GM18507 (cell line): ENCODE measurements at places on chromosomes 1 and 21.

DNA sequence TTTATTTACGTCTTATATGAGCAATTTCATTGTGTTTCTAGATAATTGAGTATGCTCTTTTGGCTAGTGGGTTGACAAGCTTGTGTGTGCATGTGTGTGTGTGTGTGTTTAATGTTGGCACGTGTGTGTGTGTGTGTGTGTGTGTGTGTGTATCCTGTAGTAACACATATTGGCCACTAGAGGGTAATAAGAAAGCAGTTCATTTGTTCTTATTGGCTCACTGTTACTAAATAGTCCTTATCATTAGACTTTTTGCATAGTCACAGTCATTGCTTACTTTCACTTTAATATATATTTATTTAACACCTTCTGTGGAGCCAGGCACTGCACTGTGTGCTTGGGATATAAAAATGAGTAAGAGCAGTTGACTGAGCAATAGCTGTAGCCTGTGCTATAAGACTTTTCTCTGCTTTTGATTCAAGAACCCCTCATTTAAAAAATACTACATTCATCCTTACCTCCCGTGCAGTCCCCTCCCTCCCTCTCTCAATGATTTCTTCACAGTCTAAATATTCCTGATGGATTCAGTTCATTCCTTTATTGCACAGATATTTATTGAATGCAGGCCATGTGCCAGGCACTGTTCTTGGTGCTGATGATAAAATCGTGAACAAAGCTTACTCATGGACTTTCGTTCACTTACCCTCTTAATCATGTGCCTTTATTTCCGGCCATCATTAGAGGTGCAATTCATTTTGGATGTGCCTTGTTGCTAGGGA lies 96.7 kb downstream of the DYRK1A start:
- no peak for DNase-seq

DNA sequence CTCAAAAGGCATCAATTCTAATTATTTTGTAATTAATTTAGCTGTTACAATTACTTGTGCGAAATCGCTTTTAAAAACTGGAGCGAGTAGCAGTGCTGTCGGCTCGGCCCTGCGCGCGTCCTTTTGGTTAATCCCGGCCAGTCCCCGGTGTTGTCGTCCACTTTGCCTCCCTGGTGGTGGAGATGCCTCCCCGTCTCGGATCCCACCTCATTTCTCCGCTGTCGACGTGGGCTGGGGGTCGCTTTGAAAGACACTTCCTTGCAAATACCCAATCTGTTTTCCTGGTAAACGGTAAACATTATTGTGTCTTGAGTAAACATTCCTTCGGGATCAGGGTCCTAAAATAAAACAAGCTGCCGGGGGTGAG lies 3.7 kb downstream of the FOXD3 start:
- DNase-seq = no peak

DNA sequence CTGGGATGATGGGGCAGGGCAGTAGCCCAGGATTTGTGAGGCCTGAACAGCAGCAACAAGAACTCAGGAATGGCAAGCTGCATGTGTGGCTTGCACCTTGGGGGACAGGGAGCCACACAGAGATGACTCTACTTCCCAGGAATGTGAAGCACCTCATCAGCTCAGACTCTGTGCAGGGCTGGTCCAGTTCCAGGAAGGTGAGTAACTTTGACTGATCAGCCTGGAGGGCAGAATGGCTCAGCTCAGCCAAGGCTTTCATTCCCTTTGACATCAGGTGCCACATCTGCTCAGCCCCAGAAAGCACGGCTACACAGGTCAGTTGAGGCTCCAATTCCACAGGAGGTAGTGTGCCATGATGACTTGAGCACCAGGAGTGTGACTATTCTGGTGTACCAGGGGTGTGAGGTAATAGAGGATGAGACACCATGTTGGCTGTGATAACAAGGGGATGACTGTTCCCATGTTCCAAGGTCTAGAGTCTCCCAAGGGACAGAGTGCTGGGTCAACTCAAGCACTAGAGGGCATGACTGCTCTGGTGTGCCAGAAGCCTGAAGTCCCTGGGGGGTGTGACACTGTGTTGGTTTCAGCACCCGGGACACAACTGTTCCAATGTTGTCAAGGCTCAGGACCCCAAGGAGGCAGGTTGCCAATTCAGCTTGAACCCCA lies 625.8 kb upstream of the ADGRL2 start:
- no peak for DNase-seq

DNA sequence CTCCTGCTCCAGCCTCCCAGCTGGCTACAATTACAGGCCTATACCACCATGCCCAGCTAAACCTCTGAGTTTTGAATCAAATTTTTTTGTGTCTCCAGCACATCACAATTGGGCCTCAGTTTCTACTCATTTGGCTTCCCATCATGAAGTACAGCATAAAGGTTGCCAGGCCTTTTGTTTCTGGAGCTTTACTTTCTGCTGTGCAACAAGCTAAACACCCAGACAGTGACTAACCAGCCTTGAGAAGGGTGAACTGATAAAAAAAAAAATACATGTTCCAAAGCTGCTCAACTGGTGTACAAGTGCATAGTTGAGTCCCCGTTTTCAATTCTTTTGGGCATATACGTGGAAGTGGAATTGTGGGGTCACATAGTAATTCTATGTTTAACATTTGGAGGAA lies 25.1 kb downstream of the TIAM1 start:
- DNase-seq = no peak

DNA sequence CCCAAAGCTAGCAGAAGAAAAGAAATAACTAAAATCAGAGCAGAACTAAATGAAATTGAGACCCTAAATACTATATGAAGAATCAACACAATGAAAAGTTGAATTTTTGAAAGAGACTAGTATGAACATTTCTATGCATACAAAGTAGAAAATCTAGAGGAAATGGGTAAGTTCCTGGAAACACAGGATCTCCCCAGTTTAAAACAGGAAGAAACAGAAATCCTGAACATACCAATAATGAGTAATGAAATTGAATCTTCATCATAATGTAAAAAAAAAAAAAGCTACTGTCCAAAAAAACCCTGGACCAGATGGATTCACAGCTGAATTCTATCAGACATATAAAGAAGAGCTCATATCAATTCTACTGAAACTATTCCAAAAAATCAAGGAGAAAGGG lies 233.5 kb downstream of the PLPP3 start:
- DNase-seq = no peak

GRCh38 chr1:110380672-110381283 lies 10.0 kb downstream of the SLC16A4 start:
- no peak for DNase-seq

GRCh38 chr1:3912809-3913685 lies 13.0 kb upstream of the C1orf174 start:
- no peak for DNase-seq

DNA sequence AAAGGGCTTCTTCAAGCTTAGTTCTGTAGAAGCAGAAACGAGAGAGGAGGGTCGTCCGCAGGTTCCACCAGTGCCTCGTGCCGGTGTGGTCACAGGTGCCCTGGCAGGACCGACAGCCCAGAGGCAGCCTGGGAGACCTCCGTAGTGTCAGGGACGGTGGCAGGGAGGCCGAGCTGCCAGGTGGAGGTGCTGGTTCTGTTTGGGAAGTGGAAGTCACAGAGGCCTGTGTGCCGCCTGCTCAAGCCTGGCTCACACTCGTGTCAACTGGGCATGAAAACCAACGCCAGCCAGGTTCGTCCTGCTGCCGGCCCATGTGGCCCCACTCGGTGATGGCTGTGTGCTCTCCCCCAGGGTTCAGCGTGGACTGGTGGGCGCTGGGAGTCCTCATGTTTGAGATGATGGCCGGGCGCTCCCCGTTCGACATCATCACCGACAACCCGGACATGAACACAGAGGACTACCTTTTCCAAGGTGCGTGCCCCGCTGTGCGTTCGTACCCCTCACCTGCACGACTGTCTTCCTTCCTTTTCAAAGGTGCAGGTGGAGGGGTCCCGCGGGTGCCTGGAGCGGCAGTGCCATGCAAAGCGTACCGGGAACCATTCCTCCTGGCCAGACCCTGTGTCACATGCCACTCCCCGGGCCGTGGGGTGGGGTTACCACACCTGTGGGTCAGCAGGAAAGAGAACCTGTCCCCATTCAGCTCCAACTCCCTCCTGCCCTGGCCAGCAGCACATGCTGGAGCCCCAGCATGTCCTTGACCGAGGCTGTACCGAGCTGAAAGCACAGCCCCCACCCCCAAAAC lies 20.8 kb downstream of the FAAP20 start:
- no peak for DNase-seq

DNA sequence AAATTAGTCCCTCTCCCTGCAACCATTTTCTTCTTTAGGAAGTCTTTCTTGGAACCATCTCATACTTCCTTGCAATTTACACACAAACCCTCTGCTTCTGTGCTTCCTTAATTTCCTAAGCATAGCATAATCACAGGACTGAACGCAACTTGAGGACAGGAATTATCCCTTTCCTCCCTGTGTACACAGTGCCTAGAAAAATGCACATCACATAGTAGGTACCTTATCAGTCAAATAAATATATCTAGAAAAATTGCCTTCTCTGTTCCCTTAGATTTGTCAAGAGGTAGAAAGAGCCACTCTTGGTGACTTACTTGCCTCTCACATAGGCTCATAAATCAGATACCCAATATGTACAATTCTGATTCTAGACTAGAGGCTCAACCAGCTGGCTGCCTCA lies 4.9 kb downstream of the ASPM start:
- DNase-seq = no peak

- DNase-seq = no peak
Measured at GRCh38 chr1:14735841-14736240, 137.4 kb downstream of the KAZN start.

DNA sequence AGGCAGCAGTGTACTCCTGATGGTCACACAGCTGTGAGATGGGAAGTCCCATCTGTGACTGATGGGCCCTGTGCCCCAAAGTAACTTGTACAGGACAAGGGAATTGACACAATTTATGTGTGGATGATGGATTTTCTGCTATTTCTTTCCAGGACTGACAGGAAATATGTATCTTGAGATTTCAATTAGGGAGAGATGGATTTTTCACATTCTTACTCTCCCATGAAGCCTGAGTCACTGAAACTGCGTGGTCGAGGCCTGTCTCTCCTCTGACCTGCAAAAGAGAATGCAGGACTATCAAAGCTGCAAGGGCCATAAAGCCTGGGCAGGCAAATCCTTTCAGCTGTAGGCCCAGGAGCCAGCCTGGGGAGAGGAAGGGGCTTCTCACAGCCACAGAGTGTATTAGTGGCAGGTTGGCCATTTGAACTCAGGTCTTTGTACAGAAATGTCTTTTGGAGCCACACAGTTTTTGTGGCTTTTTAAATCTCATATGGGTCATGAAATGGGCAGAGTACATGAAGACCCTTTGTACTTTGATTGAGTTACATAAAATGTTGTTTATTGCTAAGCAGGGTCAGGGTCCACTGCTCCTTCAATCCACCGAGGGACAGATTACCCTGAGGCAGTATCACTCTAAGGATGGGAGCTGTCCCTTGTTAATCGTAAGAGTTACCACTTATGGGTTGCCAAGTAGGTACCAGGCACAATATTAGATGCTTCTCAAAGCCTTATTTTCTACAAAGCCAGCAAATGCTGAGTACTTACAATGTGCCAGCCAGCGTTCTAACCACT lies 14.8 kb downstream of the ALX3 start:
- no peak for DNase-seq

- no peak for DNase-seq
Measured at GRCh38 chr1:116278541-116278866, 94.5 kb upstream of the ATP1A1 start.

- no peak for DNase-seq
Measured at GRCh38 chr1:56395776-56396175, 183.6 kb downstream of the PLPP3 start.

DNA sequence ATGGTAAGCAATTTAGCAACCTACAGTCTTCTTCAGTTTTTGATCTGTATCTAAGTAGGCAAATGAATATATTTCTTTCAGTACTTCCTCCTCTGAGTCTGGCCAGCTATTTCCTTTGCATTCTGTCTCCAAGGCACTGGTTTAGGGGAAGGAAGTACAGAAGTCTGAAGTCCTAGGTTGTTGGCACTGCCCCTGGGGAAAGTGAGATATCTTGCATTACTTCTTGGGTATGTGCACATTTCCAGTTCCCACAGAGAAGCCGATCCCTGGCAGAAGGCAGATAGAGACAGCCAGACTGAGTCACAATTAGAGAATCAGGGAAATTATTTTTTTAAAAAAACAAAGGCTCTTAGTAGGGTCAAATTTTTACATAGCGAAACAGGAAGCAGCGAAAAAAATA lies 98.8 kb downstream of the RASAL2 start:
- no peak for DNase-seq

- no peak for DNase-seq
Measured at GRCh38 chr21:35254006-35254764, 205.1 kb upstream of the RUNX1 start.

GRCh38 chr1:43653893-43654292 lies 3.9 kb downstream of the KDM4A start:
- no peak for DNase-seq

DNA sequence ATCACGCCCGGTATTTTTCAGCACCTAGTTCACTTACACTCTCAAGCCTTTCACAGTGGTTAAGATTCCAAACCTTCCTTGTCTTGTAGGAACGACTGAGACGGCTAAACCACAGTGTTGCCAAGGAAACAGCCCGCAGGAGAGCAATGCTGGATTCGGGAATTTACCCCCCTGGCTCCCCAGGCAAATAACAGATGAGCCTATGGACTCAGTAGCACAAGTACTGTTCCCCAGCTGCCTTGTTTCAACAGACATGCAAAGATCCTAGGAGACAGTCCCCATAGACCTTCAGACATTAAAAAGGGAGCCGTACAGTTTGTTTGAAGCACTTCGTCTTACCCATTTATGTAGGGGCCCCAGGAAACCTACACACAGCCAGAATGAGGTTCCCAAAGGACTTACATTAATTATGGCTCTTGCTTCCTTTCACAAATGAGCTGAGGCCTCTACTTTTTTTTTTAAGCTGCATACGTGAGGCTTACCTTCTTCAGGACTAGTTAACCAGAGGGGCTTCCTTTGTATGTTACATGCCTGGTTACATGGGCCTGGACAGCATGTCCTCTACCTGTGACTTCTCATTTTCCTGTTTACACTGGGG lies 2.7 kb downstream of the SNAPIN start:
- no peak for DNase-seq

DNA sequence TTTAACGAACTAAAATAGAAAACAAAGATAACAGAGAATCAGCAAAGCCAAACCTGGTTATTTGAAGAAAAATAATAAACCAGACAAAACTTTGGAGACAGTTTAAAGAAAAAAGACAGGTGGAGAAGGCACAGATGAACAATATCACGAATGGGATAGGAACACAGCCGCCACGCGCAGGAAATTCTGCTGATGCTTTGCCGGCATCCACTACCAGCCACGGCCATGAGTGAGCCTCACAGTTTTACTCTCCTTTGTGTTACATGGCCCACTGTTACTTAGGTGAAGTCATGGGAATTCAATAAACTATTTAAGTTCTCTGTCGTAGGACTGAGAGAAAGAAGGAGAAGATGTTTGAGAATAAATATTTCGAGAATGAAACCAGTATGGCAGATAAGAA lies 503.4 kb downstream of the TTLL7 start:
- no peak for DNase-seq

- DNase-seq = no peak
Measured at GRCh38 chr1:195345149-195345548, 1263.1 kb downstream of the KCNT2 start.

- DNase-seq = no peak
Measured at GRCh38 chr1:84006591-84006990, 7.7 kb upstream of the TTLL7 start.
